Left ventricle myocardium inferior (tissue), 1 donor: ENCODE measurements at places on chromosomes 1 and 21. TPM values are rescaled to one million over a fixed set of nuclear protein-coding genes. Genes with fewer than 3 reads are reported as not detected.

LRRC71 gene
- total RNA-seq: 0.27 TPM

SLC19A1 gene
- 4.9 TPM for total RNA-seq

TNFRSF8 gene
- total RNA-seq: 0.82 TPM

RPE65 gene
- total RNA-seq: not detected

C1orf210 gene
- not detected for total RNA-seq

SPATA1 gene
- total RNA-seq: 0.66 TPM

- DNase-seq: no peak
- H3K27me3 ChIP-seq: no peaks in the 10 kb centered on the region
- H3K4me3 ChIP-seq: no peak overlapping the region
- H3K36me3 ChIP-seq: peaks cover 56% of the 10 kb centered on the region
- peaks cover 36% of the 10 kb centered on the region for H3K4me1 ChIP-seq
Measured at GRCh38 chr1:7781923-7782495, 2.1 kb upstream of the PER3 start.

- H3K27me3 ChIP-seq: no peaks in the 10 kb centered on the region
- no peak overlapping the region for H3K27ac ChIP-seq
- no peaks in the 10 kb centered on the region for H3K4me1 ChIP-seq
- no peaks in the 10 kb centered on the region for H3K36me3 ChIP-seq
- no peak for DNase-seq
Measured at GRCh38 chr1:23249787-23250454, 32.6 kb upstream of the HTR1D start.

GRCh38 chr1:23810818-23811540 lies 10.4 kb upstream of the GALE start:
- no peaks in the 10 kb centered on the region for H3K27me3 ChIP-seq
- no peak for DNase-seq
- H3K36me3 ChIP-seq: peaks cover 69% of the 10 kb centered on the region
- peaks cover 18% of the 10 kb centered on the region for H3K4me1 ChIP-seq

DNA sequence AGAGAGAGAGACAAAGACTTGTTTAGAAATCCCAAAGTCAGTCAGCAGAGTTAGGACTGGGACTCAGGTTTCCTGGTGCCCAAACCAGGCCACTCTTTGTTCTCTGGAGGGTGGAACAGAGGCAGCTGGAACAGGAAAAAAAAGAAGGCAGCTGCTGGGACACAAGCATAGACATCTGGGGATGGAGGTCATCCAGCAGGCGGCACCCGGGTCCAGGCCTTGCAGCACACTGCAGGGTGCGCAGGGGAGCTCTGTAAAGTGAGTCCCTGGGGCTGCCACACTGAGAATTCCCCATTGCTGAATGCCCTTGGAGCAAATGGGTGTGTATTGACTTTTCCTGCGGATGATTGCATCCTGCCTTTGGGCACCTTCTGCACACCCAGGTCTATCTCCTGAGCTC lies 222.9 kb upstream of the CSF3R start:
- no peak overlapping the region for H3K4me3 ChIP-seq
- DNase-seq: no peak
- H3K27me3 ChIP-seq: peaks cover 100% of the 10 kb centered on the region
- H3K27ac ChIP-seq: no peak overlapping the region

DNA sequence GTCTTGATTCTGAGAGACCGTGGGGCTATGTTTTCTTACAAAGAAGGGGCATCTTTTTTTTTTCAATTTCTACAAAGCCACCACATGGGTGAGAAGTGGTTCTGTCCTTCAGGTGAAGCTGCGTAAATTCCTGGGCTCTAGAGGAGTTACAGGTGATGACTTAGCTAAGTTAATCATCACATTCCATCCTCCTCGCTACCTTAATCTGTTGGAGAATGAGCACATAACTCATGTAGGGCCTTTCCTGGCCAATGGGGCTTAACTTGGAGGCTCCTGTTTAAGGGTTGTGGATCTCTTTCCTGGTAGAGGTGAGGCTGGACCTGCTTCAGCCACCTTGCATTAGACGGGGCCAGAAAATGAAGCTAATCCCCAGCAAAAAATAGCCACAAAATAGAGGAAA lies 19.9 kb downstream of the REG4 start:
- H3K36me3 ChIP-seq: no peaks in the 10 kb centered on the region
- H3K4me1 ChIP-seq: no peaks in the 10 kb centered on the region
- H3K27ac ChIP-seq: no peak overlapping the region
- H3K27me3 ChIP-seq: no peaks in the 10 kb centered on the region

- H3K27me3 ChIP-seq: peaks cover 100% of the 10 kb centered on the region
- DNase-seq: no peak
- H3K27ac ChIP-seq: no peak overlapping the region
- H3K36me3 ChIP-seq: no peaks in the 10 kb centered on the region
Measured at GRCh38 chr1:29473161-29473855, 237.0 kb downstream of the PTPRU start.

DNA sequence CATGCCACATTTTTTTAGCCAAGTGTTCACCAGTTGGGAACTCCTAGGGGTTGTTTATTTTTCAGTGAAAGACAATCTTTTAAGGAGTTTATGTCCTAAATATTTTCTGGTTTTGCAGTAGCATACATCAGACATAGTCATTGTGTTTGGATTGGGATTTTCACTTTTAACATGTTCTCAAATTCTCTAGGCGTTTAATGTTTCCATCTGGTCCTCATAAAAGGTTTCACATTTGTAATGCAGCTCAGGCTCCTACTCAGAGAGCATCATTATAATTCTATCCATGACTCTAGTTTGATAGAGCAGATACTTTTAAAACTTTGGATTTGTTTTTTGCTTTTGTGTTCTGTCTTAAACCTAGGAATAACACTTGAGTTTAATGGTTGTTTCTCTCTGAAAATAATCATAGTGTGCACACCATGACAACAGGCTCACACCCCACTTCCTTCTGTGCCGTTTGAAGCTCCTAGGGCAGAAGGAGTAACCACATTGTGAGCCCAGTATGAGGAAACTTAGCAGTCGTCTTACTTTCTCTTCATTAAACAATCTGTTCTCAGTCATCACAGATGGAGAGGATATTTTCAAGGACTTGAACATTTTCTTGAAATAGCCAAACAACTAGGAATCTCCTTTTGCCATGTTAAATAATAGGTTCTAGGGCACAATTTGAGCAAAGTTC lies 219.6 kb downstream of the PDE4B start:
- H3K4me1 ChIP-seq: no peaks in the 10 kb centered on the region
- no peak overlapping the region for H3K27ac ChIP-seq
- no peak overlapping the region for H3K4me3 ChIP-seq
- no peak for DNase-seq
- H3K36me3 ChIP-seq: no peaks in the 10 kb centered on the region

GRCh38 chr21:42161956-42162681 lies 56.8 kb upstream of the ABCG1 start:
- H3K4me3 ChIP-seq: no peak overlapping the region
- H3K27me3 ChIP-seq: peaks cover 18% of the 10 kb centered on the region
- no peak overlapping the region for H3K27ac ChIP-seq

DNA sequence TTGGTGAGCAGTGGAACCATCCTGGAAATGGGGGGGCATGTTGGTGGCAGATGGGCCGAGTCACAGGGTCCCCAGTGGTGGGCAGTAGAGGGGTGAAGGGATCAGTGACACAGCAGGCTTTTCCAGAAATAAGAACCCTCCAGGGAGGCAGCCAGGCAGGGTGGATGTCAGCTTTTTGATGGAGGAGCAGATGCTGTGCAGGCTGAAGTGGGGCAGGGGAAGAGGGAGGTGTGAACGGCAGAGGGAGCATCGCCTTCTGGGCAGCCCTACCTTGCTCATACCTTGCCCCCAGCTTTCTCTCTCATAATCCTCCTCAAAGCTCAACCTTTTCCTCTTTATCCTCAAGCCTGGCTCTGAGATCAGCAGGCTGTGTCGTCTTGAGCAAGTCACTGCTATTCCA lies 131.8 kb upstream of the IPO9 start:
- no peak overlapping the region for H3K4me3 ChIP-seq
- H3K27me3 ChIP-seq: no peaks in the 10 kb centered on the region
- peak overlapping the region; percentile 81 for H3K27ac ChIP-seq
- no peak for DNase-seq

DNA sequence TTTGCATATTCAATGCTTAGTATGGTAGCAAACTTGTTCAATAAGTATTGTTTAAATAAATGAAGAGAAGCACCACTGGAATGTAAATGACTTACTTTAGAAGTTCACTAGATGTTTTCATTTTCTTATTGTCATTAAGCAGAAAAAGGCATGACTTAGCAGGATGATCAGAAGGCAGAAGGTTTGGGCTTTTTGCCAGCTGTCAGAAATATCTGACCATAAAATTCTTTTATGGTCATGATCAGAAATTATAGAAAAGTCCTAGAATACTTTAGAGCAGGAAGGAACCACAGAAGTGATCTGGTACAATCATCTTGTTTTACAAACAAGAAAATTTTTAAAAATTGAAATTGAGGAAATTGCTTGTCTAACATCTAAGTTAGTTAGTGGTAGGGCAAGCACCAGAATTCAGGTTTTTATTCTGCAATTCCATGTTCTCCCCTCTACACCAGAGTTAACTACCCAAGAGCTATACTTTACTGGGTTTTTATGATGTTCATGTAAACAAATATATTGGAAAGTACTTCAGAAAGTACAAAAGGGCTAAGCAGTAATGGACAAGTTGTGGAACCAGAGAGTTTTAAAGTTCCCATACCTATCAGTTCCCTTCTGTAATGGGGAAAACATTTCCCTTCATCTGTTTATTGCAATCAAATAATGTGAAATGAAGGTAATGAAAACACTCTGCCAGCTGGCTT lies 10.1 kb downstream of the FMO5 start:
- H3K36me3 ChIP-seq: peaks cover 10% of the 10 kb centered on the region
- no peak overlapping the region for H3K27ac ChIP-seq
- no peak overlapping the region for H3K4me3 ChIP-seq
- no peak for DNase-seq
- no peaks in the 10 kb centered on the region for H3K4me1 ChIP-seq

DNA sequence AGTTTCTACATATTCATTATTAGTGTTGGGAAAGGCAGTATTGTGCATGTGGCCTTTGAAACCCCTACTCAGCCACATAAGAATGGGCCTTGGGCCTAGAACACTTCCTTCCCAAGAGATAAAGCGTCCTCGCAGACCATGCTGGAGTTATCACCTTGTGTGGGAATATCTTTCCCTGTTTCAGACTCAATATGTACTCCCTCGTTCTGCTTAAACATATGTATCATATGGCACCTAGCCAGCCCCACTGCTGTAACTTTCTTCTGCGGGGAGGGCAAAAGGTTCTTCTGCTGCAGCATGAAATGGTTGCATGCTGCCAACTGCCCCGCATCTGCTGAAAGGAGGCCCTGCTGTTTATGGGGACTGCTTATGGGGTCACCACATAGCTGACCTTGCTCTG lies 92.0 kb downstream of the CRB1 start:
- peaks cover 5% of the 10 kb centered on the region for H3K4me1 ChIP-seq
- no peak for DNase-seq
- H3K4me3 ChIP-seq: no peak overlapping the region
- no peak overlapping the region for H3K27ac ChIP-seq
- H3K27me3 ChIP-seq: no peaks in the 10 kb centered on the region

- DNase-seq: no peak
- no peak overlapping the region for H3K27ac ChIP-seq
- no peak overlapping the region for H3K4me3 ChIP-seq
- no peaks in the 10 kb centered on the region for H3K36me3 ChIP-seq
Measured at GRCh38 chr1:247908766-247909165, 11.3 kb upstream of the OR2T8 start.

DNA sequence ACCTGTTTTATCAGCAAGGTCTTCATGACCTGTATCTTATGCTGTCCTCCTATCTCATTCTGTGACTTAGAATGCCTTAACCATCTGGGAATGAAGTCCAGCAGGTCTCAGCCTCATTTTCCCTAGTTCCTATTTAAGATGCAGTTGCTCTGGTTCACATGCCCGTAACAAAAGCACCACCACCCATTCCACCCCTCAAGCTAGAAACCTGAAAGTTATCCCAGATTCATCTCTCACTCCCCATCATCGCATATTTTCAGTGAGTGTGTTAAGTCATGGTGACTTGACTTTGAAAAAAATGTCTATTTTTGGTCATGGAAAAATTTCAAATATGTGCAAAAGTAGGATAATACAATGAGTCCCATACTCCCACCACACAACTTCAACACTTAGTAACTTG lies 11.7 kb downstream of the HMGN2 start:
- H3K27ac ChIP-seq: no peak overlapping the region
- peaks cover 11% of the 10 kb centered on the region for H3K36me3 ChIP-seq
- H3K4me1 ChIP-seq: no peaks in the 10 kb centered on the region
- no peak overlapping the region for H3K4me3 ChIP-seq
- H3K27me3 ChIP-seq: no peaks in the 10 kb centered on the region
- no peak for DNase-seq
